ENCODE measurements at places on chromosomes 6 and 20. TPM values are rescaled to one million over a fixed set of nuclear protein-coding genes. Genes with fewer than 3 reads are reported as not detected.

GRCh38 chr6:40185486-40185885 is 251.2 kb upstream of the MOCS1 start:
- no peaks in the 10 kb centered on the region for H3K36me3 ChIP-seq
- no peak overlapping the region for H3K27ac ChIP-seq
- no peaks in the 10 kb centered on the region for H3K27me3 ChIP-seq
- DNase-seq, result no peak
- H3K4me3 ChIP-seq, result no peak overlapping the region

DNA sequence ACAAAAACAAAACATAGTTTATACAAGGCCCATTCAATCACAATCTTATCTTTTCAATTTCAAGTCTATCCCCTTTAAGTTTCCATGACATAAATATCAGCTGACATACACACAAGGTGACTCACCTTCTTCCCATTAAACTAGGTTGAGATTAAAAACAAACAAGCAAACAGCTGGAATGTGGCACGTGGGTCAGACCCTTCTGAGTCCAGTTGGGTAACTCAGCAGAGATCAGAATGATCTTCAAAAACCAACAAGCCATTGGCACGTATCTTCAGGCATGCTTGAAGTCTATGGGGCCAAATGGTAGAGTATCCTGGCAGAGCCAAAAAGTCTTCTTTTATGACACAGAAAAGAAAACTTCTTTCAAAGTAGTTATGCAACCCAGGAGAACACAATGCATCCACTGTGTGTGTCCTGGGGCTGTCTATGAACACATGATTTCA is 603.5 kb upstream of the CITED2 start:
- H3K4me3 ChIP-seq, result no peak overlapping the region
- no peak for DNase-seq
- H3K4me1 ChIP-seq, result peaks cover 18% of the 10 kb centered on the region
- no peak overlapping the region for H3K27ac ChIP-seq

DNA sequence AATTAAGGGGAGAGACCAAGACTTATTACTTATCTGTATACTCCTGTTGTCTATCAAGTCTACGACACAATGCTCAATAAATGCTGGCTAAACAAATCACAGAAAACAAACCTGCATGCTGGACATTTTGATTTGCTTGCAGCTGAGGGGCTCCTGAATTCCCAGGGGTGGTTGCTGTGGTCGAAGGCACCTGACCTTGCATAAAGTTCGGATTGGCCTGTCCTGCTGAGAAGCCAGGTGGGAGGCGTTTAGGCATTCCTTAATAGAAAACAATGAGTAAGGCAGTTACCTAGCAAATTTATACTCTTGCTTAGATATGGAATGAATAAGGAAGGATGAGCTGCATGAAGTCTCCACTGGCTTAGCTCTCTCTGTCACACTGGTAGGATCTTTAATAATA is 50.5 kb downstream of the TP53INP2 start:
- no peak for DNase-seq
- H3K27me3 ChIP-seq, result no peaks in the 10 kb centered on the region
- H3K4me3 ChIP-seq, result no peak overlapping the region
- peaks cover 34% of the 10 kb centered on the region for H3K36me3 ChIP-seq
- no peaks in the 10 kb centered on the region for H3K4me1 ChIP-seq

GRCh38 chr20:23165964-23166363 is 79.8 kb upstream of the CD93 start:
- peaks cover 11% of the 10 kb centered on the region for H3K4me1 ChIP-seq
- H3K27me3 ChIP-seq, result no peaks in the 10 kb centered on the region
- H3K4me3 ChIP-seq, result no peak overlapping the region

- H3K4me1 ChIP-seq, result no peaks in the 10 kb centered on the region
- no peak overlapping the region for H3K27ac ChIP-seq
- DNase-seq, result no peak
Measured at GRCh38 chr20:64009811-64010387, 26.1 kb upstream of the C20orf204 start.

- no peak for DNase-seq
- H3K27ac ChIP-seq, result no peak overlapping the region
- no peaks in the 10 kb centered on the region for H3K27me3 ChIP-seq
- H3K4me3 ChIP-seq, result no peak overlapping the region
- H3K4me1 ChIP-seq, result peaks cover 3% of the 10 kb centered on the region
Measured at GRCh38 chr6:43454290-43454695, 1.1 kb downstream of the DLK2 start.

GRCh38 chr6:36677059-36677749 is 1.3 kb upstream of the CDKN1A start:
- no peak overlapping the region for H3K4me3 ChIP-seq
- no peak for DNase-seq
- peaks cover 2% of the 10 kb centered on the region for H3K4me1 ChIP-seq
- no peaks in the 10 kb centered on the region for H3K27me3 ChIP-seq

- no peaks in the 10 kb centered on the region for H3K4me1 ChIP-seq
- no peak overlapping the region for H3K27ac ChIP-seq
- no peak overlapping the region for H3K4me3 ChIP-seq
Measured at GRCh38 chr6:34829137-34829536, 37.3 kb downstream of the BLTP3A start.

GRCh38 chr20:62787866-62788265 is 8.4 kb upstream of the MRGBP start:
- no peaks in the 10 kb centered on the region for H3K36me3 ChIP-seq
- H3K4me1 ChIP-seq, result peaks cover 14% of the 10 kb centered on the region
- no peak overlapping the region for H3K4me3 ChIP-seq
- no peak overlapping the region for H3K27ac ChIP-seq

DNA sequence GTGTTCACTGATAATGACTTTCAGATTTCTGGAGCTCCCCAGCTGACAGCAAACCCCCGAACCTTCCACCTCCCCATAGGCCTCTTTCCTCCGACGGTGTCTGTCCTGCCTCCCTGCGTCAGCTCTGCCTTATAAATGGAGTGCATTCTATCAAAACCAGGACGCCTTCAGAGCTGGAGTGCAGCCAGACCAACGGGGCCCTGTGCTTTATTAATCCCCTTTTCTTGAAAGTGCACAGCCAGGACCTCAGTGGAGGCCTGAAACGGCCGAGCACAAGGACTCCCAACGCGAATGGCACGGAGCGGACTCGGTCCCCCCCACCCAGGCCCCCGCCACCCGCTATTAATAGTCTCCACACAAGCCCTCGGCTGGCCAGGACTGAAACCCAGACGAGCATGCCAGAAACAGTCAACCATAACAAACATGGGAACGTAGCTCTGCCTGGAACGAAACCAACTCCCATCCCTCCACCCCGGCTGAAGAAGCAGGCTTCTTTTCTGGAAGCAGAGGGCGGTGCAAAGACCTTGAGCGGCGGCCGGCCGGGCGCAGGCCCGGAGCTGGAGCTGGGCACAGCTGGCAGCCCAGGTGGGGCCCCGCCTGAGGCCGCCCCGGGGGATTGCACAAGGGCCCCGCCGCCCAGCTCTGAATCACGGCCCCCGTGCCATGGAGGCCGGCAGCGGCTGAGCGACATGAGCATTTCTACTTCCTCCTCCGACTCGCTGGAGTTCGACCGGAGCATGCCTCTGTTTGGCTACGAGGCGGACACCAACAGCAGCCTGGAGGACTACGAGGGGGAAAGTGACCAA is 42.3 kb upstream of the NAA20 start:
- peak overlapping the region; percentile 96 for H3K27ac ChIP-seq
- H3K4me1 ChIP-seq, result peaks cover 18% of the 10 kb centered on the region
- H3K36me3 ChIP-seq, result peaks cover 7% of the 10 kb centered on the region
- H3K27me3 ChIP-seq, result no peaks in the 10 kb centered on the region

GRCh38 chr6:158170656-158171081 is 2.5 kb downstream of the GTF2H5 start:
- H3K4me3 ChIP-seq, result no peak overlapping the region
- H3K36me3 ChIP-seq, result no peaks in the 10 kb centered on the region
- no peaks in the 10 kb centered on the region for H3K27me3 ChIP-seq
- no peak for DNase-seq
- peaks cover 3% of the 10 kb centered on the region for H3K4me1 ChIP-seq

- H3K36me3 ChIP-seq, result no peaks in the 10 kb centered on the region
- no peak overlapping the region for H3K27ac ChIP-seq
- H3K27me3 ChIP-seq, result no peaks in the 10 kb centered on the region
- H3K4me3 ChIP-seq, result no peak overlapping the region
- no peak for DNase-seq
- H3K4me1 ChIP-seq, result no peaks in the 10 kb centered on the region
Measured at GRCh38 chr6:117352466-117353081, 73.2 kb downstream of the ROS1 start.

Gene OTOR
- not detected for total RNA-seq

Gene TAGAP
- total RNA-seq, result 7.9 TPM

Gene CDH22
- total RNA-seq, result 0.06 TPM

Gene AVP
- not detected for total RNA-seq

Gene C20orf204
- total RNA-seq, result 2.0 TPM

Gene FOXF2
- total RNA-seq, result 22.9 TPM

Gene ACTL10
- 3.4 TPM for total RNA-seq

Gene NKAPL
- total RNA-seq, result 0.85 TPM
